MG63 (cell line): ENCODE measurements at places on chromosomes 11 and 22. TPM values are rescaled to one million over a fixed set of nuclear protein-coding genes. Genes with fewer than 3 reads are reported as not detected.

DNA sequence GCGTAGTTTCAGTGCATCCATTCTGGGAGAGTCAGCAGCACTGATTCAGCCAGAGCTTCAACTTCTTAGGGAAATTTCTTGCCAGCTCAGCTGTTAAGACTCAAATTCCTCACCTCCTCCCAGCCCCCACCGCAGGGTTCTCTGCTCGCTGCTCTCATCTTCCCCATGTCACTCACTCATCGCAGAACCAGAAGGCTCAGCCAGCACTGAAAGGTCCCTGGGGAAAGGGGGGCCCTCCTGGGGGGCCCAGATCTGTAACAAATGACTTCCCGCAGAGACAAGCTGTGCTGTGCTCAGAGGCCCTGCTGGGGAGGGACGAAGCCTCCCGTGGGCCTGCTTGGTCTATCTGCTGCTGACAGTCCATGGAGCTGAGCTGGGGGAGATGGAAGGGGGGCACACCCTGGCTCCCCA, 220.6 kb downstream of the NTM start:
- DNase-seq: no peak

DNA sequence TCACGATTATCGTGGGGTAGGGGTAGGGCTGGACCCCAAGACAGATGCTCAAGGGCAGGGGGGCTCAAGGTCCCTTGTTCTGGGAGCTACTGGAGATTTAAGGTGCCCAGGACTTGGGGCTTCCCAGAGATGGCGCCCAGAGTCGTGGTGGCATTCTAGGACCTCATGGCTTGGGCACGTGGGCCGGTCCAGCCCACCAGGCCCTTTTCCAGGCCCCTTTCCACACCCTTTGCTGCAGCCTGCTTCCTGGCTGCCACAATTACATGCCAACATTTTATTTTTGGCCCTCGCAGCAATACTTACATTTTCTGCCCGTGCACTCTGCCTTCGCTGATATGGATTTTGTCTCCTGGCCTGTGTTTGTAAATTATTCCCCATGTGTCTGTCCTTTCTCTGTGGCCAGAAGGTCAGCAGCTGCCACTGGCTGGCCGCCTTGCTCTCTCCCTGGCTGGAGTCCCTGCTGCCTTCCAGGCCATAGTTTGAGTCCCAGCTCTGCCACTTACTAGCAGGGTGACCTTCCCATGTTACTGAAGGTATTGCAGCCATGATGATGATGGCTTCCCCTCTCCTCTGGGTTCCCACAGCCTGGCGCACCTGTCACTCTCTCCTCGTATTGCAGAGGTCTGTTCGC, 11.2 kb downstream of the MB start:
- DNase-seq: no peak

- no peak for DNase-seq
Observed at GRCh38 chr22:35124691-35125219, 58.8 kb downstream of the ISX start.

GRCh38 chr11:114147375-114148012, 88.0 kb downstream of the ZBTB16 start:
- no peak for DNase-seq

- peak; percentile 75 for DNase-seq
Observed at GRCh38 chr22:37544955-37545702, 15.2 kb upstream of the CDC42EP1 start.

DNA sequence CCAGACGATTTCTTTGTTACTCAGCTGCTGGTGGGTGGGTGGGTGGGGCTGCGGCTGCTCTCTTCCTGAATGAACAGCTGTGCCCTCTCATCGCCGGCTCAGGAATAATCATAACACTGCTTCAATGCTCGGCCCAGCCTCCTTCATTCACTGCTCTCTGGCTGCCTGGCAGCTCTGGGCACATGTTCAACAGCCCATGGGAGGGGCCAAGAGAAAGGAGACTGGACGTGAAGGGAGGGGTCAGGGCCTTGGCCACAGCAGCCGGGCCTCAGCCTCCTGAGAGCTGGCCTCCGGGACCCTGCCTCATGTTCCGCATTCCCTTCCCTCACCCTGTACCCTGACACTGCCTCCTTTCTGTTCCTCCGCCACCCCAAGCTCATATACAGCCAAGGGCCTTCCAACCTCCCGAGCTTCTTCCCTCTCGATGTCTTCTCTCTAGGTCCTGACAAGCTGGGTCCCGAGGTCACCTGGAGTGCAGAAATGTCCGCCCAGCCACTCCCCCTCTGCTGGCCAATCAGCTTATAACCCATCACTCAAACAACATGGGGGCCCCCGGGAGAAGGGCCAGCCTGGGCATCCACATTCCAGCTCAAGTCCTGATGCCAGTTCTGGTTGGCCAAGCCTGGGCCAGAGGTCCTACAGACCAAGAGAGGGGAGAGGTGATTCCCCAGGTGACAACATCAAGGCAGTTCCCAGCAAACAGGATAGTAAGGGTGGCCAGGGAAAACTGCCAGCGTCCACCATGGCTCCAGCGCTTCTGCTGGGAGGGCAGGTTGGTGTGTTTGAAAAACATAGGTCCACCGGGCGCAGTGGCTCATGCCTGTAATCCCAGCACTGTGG, 3.2 kb upstream of the CSDC2 start:
- DNase-seq: peak; percentile 93

The UCP2 gene
- total RNA-seq: 2.3 TPM in 1 of 2 replicates, not detected in the other

The TMEM134 gene
- total RNA-seq: 39.4 and 44.2 TPM in 2 replicates
